ENCODE measurements at places on chromosomes 7 and 10.

GRCh38 chr7:45890902-45891461 is 2.7 kb downstream of the IGFBP1 start:
- peak; percentile 82 for DNase-seq

- no peak for DNase-seq
These were observed 10.6 kb upstream of the CRHR2 start for GRCh38 chr7:30692882-30693281.

DNA sequence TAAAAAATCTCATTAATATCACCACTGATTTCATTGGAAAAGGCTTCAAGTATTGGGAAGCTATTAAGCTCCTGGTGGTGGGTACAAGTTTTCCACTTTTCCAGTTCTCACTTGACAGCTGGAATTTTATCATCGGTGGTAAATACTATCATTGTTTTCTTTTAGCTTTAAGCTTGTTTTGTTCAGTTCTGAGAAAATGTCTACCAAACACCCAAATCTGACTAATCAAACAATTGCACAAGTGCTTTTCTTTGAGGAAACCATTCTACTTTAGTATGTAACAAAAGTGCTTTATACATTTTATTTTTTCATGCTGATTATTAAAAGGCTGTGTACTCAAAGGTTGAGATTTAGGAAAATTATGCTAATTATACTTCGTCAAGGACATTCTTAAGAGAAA is 7.9 kb downstream of the PRPF18 start:
- DNase-seq, result no peak

- DNase-seq, result peak; percentile 99
These were observed 167.7 kb upstream of the TNRC18 start for GRCh38 chr7:5591278-5591874.

DNA sequence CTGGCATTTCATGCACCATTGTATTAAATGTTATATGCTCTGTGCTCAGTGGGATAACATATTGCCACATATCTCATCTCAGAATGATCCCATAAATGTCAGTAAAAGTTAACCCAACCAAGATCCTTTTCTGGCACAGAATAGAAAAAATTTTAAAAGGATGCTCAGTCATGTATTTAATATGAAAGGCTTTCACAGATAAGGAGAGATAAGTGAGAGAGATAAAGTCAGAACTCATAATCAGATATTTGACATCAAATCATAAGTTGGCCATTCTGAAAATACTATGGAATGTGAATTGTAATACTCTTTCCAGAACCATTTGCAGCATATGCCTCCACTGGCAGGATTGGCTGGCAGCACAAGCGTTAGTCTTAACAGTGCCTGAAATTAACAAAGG is 38.5 kb downstream of the PLEKHA8 start:
- DNase-seq, result no peak

DNA sequence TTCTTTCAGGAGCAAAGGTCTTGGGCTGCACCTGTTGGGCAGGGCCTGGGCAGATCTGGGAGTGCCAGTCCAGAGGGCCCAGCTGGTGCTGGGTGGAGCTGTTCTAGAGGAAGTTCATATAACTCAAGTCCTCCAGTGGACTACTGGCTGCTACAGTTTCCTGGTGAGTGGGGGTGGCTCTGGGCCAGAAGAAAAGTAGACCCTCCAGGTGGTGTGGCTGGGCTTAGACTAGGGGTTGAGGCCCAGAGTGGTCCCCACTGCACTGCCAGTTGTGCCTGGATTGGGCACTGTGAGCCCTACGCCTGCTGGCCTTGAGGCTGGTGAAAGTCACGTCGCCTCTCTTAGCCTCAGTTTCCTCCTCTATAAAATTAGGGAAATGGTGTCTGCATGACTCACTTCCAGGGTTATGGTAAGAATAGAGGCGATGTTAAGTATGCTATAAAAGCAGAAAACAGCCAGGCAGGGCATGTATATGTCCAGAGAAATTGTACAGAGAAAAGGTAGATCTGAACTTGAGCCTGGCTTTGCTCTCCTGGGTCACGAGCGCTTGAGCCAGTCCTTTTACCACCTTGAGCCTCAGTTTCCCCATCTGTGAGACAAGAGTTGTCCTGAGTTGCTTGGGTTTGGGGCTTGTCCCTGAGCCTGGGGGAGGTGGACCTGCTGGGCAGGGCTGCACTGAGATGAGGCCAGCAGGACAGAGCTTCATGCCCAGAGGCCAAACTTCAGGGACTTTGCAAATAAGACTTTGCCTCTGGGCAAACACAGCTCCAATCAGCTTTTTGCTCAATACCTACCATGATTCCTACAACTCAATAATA is 3.8 kb upstream of the CLDN3 start:
- DNase-seq, result peak; percentile 29

DNA sequence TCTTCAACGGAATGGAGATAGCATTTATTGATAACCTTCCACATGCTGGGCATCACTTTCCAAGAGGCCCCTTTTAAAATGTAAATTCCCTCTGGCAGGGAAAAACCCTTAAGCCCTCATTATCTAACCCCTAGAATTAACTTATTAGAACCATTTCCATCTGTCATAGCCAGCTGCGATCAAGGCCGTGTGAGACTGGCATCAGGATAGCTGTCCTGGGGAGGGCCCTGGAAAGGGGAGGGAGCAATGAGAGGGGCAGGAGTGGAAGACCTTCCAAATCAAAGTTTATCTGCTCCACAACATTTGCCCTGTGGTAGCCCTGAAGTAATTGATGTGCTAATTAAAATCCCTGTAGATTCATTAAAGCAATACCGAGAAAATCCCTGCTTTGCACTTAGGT is 45.0 kb upstream of the JAZF1 start:
- DNase-seq, result no peak

- peak; percentile 28 for DNase-seq
These were observed 669 bp downstream of the PI4K2A start for GRCh38 chr10:97640868-97641811.

DNA sequence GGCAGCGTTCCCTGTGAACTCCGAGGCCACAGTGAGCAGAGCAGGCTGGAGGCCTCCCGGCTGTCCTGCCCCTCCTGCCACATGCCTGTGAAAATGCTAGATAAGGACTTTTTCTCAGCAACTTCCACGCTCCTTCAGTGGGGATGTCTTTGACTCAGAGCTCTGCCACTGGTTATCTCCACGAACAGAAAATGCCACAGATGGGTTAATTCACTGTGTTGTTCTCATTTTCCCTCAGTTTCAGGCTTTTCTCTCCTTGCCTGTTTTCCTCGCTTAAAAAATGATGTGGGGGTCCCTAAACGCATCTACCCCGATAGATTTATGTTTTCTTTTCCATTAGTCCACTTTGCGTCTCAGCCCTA is 51.3 kb downstream of the IKZF1 start:
- DNase-seq, result no peak

DNA sequence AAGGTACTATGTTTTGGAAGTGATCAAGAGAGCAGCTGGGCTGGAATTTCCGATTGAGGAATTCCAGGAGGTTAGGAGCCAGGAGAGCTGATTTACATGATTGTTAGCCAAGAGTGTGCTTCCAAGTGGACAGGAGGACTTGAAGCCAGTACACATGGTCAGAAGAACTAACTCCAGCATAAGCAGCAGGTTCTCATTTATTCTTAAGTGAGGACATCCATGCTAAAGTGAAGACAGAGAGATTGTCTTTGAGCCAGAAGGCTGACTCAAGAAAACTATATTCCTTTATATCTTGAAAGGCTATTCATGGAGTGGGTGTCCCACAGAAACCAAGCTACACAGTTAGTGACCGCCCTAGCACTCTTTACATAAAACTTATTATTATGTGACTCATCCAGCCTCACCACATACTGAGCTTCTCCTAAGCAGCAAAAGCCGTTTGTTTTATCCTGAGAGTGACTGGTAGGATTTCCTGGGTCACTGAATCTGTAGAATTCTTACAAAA is 56.7 kb upstream of the SEMA3A start:
- no peak for DNase-seq

DNA sequence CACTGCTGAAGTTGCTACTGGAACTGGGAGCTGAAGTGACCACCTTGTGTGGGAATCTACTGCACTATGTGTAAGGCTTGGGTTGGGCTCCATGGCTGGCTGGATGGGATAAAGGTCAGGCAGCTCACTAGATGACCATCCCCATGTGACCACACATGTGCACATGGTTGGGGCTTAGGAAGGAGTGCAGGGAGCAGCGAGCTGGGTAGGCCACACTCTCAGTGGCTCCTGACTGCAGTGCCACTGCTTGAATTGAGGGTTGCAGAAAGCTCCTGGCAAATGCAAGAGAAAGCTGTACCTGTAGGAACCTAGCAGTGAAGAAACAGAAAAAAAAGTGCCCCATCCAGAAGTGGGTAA is 47.5 kb upstream of the AMPH start:
- no peak for DNase-seq

DNA sequence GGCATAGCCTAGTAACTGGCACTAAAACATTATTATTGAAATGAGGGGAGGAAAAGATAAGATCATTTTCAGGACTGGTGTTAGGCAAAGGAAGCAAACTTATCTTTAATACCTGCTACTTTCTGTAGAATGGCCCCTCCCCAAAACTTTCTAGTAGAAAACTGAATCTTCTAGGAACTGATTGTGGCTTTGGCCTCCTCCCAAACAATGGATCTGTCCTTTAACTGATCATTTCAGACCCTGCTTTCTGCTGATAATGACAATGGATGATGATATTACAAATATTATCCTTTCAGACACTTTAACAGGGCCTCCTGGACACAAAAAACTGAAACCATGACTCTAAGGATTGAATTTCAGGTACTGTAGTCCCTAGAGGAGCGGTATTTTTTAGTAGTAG is 55.1 kb downstream of the EZH2 start:
- no peak for DNase-seq

DNA sequence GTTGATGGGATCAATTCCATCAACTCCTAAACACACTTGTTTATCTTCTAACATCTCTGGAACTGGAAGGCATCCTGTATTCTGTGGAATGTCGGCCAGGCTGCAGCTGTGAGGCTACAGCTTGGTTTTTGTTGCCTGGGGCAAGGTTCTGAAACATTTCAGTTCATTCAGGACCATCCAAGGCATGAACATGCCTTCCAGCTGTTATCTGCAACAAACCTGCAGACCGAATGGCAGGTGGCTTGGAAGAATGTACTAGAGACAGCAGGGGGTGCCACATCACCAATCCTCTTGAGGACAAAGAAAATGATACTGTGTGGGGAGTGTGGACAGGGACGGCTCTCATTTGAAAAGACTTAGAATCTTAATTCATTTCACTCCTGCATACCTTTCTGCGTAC is 12.4 kb downstream of the PAPOLB start:
- peak; percentile 35 for DNase-seq

DNA sequence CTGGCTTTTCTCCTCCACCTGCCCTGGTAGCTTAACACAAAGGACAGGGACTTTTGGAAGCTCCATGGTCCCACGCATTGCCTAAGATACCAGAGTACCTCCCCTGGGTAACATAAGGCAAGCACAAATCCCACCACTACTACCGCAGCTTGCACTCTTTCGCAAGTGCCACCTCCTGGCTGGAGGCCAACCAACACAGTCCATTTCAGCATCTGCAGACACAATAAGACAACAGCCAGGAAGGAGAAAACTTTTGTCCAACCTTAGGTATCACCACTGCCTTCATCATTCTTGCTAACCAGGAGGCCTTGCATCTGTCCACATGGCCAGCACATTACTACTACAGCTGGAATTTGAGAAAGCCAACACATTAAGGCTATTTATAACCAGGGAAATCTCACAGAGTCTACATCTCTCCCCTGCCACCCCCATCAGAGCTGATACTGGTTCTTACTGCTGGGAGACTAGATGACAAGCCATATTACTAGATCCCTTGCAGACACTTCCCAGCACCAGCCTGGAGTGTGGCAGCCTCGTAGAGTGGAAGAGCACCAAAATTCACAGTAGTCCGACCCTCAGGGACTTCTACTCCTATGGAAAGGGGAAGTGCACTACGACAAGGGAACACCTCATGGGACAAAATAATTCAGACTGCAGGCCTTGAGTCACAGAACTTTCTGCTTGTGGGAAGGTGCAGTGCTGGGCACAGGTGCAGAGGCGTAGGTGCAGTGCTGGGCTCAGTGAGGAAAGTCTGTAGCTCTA is 39.8 kb upstream of the CDK13 start:
- peak; percentile 59 for DNase-seq

DNA sequence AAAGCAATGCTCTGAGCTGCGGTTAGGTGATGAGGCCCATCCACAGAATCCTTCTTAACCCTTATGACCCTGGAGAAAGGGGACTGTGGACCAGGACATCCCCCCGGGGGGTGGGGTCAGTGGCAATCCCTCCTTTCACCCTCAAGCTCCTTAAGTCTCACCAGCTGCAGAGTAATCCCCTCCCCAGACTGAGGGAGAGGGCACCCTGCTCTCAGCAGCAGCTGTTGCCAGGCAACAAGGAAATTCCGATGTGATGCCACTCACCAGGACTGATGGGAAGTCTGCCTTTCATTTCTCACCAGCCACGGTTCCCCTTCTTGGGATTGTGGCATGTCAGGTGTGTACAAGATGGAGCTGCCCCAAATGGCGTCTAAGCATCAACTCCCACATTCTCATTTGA is 129.6 kb downstream of the DOCK1 start:
- no peak for DNase-seq

- peak; percentile 90 for DNase-seq
These were observed 65.0 kb upstream of the EN2 start for GRCh38 chr7:155392726-155393570.

DNA sequence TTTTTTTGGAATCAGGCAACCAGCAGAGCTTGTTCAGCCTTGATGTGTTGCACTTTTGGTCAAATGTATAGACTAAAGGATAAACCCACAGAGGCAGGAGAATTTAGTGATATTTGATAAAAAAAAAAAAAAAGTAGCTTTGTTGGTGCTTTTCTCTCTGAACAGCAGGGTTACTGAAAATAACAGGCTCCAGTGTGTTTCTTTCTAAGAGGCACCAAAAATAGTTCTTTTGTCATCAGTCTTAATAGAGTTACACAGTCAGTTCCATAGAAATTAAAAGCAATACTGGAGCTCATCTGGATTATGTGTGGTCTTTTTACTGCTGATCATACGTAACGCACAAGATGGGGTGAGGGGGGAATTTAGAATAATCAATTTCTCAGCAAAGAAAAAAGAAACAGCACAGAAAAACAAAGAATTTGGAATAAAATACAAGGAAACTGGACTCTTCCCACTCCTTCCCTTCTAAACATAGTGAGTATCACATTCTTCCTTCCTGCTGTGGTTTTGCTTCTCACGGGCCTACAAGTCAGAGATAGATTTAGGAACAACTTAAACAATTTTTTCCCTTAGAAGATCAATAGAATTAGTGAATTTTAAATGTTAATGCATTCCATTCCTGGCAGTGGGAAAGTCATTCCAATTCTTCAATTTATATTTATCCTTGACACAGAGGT is 178.8 kb upstream of the AKR1E2 start:
- DNase-seq, result peak; percentile 45

GRCh38 chr7:35474100-35474499 is 220.2 kb upstream of the TBX20 start:
- DNase-seq, result no peak

DNA sequence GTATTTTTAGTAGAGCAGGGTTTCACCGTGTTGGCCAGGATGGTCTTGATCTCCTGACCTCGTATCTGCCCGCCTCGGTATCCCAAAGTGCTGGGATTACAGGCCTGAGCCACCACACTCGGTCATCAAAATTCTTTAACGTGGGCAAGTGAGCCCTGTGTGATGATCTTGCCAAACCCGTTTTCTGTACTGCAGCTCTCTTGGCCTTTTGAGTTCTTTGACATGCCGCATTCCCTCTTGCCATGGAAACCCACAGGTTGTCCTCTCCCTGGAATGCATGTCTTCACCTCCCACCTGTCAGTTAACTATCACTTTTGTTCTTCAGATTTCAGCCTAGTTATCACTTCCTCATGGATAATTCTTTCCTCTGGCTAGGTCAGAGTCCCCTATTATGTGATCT is 5.0 kb downstream of the NUP205 start:
- no peak for DNase-seq

GRCh38 chr7:32948202-32948601 is 9.0 kb upstream of the FKBP9 start:
- no peak for DNase-seq
